ENCODE measurements at places on chromosomes 11 and 22.

- peak; percentile 96 for DNase-seq
Measured at GRCh38 chr22:28772633-28773460, at the start of gene CCDC117. TSS of gene CCDC117 (plus strand) at chr22:28772695. CDS start at chr22:28772850, 155 bp downstream.

- peak; percentile 62 for DNase-seq
Measured at GRCh38 chr22:49657275-49657973, 170.2 kb downstream of the BRD1 start.

DNA sequence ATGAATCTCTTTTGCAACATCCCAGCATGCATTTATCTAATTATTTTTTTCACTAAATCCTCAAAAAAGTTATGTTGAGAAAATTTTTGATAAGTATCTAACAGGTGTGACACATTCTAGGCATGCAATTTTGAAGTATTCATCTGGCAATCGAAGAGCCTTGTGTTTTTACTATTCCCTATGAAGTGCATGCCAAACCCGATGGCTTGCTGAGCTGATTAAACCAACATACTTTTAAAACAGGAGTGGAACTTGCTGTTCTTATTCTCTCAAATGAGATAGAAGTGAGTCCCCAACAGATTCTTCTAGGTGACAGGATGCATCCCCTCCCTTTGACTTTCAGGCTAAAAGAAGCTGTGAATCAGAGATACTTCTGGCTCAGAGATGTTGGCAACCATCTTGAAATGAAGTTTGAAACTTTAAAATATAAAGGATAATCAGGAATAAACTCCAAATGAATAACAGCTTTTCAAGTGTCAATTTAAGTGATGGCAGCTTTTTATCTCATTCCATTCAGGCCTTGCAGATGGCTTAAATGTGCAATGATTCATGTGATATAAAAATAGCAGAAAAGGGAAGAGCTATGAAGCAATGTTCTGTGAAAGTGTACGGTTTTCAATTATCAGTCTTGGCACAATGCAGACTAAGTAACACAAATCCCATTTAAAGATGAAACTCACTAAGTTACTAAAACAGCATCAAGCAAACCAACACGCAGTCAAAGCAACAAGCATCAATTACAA lies 67.7 kb downstream of the APOL5 start:
- DNase-seq, result no peak

DNA sequence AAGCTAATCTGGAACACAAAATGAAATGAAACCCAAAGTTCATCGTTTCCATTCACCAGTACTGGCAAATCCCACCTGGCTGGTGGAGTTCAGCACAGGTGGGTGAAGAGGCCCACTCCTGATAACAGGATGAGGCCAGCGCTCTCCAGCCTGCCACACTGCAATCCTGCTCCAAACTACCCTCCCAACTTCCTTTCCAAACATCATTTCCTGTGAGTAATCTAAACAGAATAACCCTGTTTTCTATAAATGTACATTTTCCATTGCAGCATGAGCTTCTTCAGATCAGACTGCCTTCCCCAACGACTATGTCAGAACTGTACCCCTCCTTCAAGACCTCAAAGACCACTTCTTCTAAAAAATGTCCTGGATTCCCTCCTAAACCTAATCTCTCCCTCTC lies 15.9 kb upstream of the NFRKB start:
- DNase-seq, result no peak

GRCh38 chr11:96196181-96196662 lies 146.8 kb downstream of the MAML2 start:
- no peak for DNase-seq

DNA sequence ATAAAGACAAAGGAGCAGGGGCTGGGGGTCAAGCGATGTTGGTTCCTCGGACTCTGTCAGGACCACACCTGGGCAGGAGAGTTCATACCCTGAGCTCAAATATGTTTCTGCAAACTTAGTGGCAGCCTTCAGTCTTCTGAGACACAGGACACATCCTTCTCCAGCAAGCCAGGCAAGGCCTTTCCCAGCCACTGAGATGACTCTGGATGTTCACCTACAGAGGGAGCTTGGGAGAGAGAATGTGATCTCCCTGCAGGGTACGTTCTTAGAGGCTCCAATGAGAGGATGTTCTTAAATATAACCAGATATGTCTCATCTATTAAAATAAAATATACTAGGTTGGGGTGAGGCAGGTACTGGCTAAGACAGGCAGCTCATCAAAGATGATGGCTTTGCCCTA lies 461.5 kb downstream of the OPCML start:
- DNase-seq, result no peak

- DNase-seq, result no peak
Measured at GRCh38 chr11:89489930-89490329, 1.2 kb downstream of the NOX4 start.

DNA sequence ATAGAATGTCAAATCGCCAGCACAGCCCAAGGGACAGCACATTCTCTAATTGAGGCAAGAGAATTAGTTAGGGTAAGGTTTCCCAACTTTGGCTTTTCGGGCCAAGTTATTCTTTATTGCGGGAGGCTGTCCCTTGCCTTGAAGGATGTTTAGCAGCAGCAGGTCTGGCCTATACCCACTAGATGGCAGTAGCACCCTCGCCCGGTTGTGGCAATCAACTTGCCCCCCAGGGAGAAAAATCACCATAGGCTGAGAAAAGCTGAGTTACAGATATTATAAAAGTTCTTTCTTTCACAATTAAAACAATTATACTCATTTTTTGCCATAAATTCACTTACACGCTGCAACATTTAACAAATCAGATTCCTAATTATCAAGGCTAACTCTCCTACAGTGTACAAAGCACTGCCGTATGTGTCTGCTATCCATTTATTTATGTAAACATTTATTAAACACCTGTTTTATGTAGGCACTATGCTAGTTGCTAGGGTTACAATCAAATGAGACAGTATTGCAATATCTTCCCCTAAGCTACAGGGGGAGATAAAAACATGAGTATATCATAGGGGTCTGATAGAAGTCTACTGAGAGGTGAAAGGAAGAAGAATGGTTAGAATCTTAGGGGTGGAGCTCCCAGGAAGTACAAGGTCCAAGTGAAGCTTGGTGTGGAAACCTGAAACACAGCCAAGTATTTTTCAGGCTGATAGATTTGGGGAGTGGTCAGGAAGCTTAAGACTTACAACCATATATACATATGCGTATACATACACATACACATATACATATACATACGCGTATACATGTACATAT lies 452.3 kb downstream of the RAB38 start:
- DNase-seq, result peak; percentile 27

GRCh38 chr11:22774716-22775115 lies 54.9 kb downstream of the SVIP start:
- no peak for DNase-seq

DNA sequence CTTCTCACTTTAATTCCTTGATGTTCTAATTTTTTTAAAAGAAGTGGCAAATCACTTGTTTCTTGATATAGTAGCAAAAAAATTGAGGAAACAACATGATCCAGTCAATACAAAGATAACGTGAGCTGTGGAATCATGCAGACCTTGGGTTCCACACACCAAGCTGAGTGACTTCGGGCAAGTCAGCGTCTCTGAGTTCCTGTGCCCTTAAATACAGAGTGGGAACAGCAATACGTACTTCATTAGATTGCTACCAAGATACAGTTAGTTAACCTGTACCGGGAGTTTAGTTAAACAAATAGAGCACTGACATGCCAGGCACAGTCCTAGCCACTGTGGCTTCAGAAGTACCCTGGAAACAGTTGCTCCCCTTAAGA lies 58.5 kb downstream of the PPP2R1B start:
- no peak for DNase-seq

GRCh38 chr11:46898396-46899095 lies 19.8 kb downstream of the LRP4 start:
- peak; percentile 15 for DNase-seq

GRCh38 chr11:68315171-68315920 lies 3.0 kb downstream of the LRP5 start:
- peak; percentile 66 for DNase-seq

DNA sequence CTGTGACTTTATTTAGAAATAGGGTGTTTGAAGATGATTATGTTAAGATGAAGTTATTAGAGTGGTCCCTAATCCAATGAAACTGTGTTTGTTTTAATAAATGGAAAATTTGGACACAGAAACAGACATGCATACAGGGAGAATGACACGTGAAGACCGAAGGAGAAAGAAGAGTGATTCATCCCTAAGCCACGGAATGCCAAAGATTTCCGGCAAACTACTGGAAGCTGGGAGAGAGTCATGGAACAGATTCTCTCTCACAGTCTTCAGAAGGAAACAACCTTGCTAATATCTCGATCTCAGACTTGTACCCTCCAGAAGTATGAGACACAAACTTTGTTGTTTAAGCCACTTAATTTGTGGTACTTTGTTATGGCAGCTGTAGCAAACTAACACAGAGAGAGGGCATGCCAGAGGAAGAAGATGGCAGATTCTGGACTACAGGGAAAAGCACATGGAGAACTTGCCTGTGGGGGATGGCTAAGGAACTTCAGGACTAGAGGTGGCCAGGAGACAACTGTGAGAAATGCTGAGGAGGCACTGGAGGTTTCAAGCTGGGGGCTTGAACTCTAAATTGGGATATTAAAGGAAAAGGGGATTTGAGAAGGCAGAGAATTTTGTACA lies 733.5 kb upstream of the CCDC90B start:
- no peak for DNase-seq

GRCh38 chr11:21460082-21460481 lies 732.8 kb upstream of the ANO5 start:
- DNase-seq, result no peak

DNA sequence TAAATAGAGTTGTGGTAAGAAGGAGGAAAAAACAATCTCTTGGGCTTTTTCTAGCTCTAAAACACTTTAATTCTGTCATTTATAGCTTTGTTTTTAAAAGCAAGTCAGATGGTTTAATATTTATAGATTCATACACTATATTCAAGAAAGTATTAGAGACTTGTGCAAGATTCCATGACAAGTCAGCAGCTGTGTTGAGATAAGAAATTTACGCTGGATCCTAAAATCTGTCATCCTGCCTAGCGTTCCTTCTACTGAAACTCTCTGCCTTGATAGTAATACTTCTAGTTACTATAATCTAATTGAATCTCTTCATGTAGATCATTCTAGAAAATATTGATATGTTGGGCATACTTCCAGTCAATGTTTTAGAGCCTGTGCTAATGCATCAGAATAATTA lies 721.8 kb downstream of the CNTN5 start:
- no peak for DNase-seq

GRCh38 chr22:48091656-48092223 lies 1329.3 kb downstream of the TBC1D22A start:
- DNase-seq, result no peak

GRCh38 chr22:36327922-36328551 lies 59.7 kb downstream of the MYH9 start:
- DNase-seq, result no peak

DNA sequence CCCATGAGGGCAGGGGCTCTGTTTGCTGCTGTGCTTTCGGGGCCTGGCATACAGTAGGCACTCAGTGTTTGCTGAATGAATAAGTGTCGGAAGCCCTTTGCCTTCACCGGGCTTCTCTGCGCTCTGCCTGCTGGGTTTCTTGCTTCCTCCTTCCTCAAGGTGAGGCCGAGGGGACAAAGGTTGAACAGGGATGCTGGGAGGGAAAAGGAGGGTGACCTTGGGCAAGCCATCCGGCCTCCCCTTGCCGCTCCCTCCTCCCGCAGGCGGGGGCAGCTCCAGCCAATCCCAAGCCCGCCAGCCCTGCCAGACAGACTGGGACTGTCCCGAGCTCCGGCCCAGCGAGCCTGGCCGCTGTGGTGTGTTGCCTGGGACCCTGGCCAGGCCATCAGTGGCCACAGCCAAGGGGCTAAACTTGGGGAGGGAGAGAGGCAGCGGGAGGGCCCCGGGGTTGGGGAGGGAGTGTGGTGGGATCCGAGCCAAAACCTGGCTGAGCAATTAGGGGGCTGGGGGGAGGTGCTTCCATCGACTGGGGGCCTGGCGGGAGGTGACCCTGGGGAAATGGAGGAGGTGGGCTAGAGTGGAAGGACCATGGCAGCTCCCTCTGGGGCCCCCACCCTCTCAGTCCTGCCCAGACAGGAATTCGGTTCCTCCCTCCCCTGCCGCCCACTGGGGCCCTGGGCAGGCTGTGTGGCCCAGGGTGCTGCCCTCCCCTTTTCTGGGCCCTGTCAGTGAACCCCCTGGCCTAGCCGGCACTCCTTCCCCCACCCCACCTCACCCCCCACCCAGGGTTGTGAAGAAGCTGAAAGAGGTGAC lies 3.4 kb upstream of the RCOR2 start:
- peak; percentile 91 for DNase-seq

- DNase-seq, result no peak
Measured at GRCh38 chr11:38791346-38791961, 2193.4 kb upstream of the RAG2 start.

GRCh38 chr22:42282252-42282942 lies 11.9 kb upstream of the TCF20 start:
- DNase-seq, result peak; percentile 55
